T1000 (cell line): ENCODE measurements at places on chromosomes 1 and 21.

DNA sequence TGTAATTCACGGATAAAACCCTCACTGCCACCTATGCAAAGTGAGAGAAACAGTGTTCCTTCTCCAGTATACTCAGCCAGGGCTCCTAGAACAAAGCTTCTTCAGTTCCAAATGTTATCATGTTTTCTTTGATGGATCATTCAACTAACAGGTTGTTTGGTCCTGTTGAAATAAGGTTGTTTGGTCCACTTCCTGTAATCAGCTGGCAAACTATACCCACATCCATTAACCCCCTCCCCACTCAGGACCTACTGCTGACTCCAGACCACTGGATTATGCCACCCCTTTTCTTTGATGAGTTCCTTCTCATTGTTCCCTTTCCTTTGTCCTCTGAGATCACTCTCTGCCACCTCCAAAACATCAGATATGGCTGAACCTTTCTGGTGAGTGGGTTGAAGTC is 267.7 kb upstream of the USP25 start:
- DNase-seq = no peak

GRCh38 chr21:16408280-16408679 is 678.5 kb downstream of the USP25 start:
- no peak for DNase-seq

DNA sequence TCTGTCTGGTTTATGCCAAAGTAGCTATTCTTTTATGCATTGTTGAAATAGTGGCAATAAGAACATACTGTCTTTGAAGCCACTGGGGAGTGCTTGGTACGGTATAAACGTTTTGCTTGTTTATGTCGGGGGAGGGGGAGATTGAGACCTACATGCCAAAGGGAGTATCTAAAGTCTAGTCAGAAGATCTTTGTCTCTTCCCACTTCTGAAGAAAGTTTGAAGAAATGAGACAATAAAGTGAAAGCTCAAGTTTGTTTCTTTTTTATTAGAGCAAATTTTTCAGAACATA is 6.8 kb downstream of the AKIRIN1 start:
- no peak for DNase-seq

DNA sequence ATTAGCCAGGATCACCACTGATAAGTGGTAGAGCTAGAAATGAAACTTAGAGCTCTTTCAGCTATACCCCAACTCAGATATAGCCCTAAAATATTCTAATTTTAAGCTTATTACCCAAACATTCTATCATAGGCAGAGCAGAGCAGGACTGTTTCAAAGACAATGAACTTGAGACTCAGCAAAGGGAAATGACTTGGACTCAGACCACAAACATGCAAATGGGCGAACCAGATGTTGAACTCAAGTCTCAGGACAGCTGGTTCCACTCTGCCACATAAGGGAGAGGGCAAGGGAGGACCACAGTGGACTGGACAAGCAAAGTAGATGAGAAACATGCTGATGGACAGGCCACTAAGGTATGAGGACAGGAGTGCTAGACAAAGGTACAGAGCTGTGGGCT is 315.3 kb downstream of the OMA1 start:
- DNase-seq = no peak

DNA sequence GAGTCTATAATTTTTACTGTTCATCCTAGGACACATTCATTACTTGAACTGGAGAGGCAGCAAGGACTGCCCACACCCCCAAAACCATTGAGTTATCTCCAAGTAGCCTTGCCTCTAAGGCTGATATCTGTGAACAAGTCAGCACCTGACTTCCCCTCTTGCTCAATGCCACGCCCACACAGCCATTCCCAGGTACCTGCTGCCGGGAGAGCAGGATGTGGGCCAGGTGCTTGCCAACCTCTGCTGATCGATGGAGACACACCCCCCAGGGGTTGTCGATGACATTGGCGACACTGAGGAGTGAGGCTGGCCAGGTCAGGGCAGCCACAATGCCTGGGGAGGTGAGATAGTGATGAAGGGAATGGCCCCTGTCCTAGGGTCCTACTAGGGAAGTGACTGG is 60.1 kb downstream of the TMCO4 start:
- DNase-seq = no peak

DNA sequence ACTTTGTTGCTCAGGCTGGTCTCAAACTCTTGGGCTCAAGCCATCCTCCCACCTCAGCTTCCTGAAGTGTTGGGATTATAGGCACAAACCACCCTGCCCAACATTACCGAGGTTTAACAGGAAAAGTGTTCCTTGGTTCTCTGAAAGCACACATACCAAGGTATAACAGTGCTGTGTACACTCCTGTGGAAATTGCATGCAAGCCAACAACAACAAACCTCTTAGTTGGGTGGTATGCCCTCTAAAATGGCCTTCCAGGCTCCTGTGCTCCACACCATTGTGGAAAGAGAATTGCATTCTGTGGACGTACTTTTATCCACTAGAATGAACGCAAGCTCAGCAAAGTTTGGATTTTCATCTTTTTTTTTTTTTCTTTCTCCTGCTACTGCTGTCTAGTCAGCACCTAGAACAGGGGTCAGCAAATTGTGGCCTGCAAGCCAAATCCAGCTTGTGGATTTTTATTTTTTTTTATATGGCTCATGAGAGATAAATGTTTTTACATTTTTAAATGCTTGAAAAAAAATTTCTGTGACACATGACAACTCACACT is 192.2 kb upstream of the TNR start:
- no peak for DNase-seq

DNA sequence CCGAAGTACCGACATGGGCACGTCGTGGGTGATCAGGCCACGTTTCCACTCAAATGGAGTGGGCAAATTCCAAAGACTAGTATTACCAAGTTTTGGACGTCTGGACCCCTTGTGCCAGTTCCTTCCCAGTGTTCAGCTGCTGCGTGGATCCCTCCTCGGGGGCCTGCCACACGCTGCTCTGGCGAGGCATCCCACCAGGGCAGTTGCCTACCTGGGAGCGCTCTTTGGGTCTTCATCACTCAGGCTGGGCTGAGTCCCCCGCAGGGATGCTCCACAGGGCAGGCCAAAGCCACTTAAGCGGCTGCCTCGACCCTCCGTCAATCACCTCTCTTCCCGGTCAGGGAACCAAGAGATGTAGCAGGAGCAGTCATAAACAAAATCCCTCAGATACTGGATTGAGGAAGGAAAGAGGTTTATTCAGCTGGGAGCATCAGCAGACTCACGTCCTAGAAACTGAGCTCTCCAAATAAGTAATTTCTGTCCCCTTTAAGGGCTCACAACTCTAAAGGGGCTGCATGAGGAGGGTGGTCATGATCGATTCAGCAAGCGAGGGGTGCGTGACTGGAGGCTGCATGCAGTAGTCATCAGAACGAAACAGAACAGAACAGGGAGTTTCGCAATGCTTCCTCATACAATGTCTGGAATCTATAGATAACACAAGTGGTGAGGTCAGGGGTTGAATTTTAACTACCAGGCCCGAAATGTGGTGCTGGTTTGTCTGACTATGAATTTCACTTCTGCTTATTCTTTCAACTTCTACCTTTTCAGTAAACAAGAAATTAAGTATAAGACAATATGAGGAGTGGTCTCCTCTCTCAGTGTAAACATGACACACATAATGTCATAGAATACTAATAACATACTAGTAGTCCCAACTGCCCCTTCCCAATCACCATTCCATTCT is 998.6 kb upstream of the NCAM2 start:
- no peak for DNase-seq

GRCh38 chr1:225842074-225842473 is 32.1 kb downstream of the EPHX1 start:
- DNase-seq = no peak

DNA sequence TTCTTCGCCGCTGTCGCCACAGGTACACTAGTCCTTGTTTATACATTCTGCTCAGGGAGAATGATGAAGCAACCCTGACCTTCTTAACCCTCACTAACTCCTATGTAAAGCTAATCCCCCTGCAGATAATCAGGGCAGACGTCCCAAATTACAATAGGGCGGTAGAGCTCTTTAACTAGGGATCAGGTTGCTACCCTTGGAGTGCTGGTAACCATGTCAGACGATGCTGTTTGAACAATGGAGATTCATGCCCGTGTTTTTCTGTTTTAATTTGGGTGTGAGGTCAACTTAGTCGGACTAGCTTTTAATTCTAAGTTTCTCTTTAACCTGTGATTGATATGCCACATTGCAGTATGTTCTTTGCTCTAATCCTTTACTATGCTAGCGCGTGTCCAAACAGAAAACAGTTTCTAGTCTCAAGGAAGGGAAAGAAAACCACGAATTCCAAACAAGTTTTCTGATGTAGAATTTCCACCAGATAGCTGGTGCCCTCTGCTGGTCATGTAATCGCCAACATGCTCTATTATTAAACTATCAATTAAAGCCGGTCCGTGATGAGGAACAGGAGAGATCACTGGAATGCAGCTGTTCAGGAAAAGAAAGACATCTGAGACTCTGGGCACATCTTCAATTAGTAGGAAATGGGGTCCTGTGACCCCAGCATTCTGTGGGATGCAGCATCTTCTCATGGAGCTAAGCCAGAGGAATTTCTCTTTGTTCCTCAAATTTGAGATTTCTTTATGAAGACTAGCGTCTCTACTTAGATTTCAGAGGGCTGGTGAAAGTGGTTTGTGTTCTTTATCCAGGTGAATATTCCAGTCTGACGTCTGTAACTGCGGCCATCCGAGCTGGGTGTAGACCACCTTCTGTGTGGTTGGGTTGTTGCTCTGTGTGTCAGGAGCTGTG is 18.3 kb upstream of the VAMP3 start:
- DNase-seq = peak; percentile 43

GRCh38 chr1:52159033-52159789 is 17.3 kb downstream of the ZFYVE9 start:
- DNase-seq = no peak

DNA sequence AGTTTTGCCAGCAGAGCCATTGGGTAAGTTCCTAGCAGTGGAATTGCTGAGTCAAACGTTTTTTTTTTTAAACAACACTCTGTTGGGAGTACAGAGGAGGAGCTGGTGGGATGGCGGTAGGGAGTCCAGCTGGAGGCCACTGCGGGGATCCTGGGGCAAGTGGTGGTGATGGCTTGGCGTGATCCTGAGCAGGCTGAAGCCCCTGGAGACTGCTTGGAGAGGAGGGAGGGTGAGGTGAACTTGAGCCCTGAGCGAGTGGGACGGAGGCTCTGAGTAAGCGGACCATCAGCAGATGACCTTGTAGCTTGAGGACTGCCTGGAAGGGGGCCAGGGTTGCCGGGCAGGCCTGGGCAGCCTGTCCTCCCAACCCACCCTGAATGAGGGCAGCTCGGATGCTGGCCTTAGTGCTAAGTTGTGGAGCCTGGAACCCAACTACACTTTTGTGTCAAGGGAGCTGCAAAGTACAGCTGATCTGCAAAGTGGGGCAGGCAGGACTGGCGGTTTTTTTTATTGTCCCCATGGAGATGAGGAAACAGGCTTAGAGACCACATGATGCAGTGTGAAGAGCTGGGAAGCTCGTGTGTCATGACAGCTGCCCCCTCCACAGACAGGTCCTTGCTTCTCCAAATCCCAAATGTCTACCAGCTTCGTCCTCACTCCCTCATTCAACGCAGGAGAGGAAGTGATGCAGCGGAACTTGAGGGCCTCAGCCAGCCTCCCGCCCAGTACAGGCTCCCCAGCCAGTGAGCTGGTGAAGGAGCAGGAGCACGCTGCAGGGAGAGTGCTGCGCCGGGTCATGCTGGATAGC is 20.2 kb downstream of the MRPL37 start:
- DNase-seq = peak; percentile 43

DNA sequence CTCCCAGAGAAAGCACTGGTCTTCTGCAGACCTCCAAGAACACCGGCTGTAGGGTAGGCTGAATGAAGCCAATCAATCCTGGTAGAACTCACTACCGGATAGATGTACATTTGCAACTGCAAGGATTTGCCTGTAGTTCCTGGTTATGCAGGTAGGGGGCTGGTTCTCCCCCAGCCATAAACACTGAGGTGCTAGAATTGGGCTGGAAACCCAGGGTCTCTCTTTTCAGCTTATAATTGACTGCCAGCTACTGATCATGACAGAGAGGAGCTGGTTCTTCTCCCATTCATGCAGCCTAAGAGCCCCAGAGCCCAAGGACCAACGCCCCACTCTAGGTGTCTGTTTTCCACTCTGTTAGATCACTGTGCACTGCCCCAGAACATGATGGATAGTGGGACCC is 21.5 kb upstream of the MTARC2 start:
- DNase-seq = no peak

- DNase-seq = peak; percentile 59
These were observed 2.4 kb downstream of the ARID1A start for GRCh38 chr1:26697978-26698849.

GRCh38 chr1:92004129-92004528 is 25.7 kb upstream of the EPHX4 start:
- DNase-seq = no peak

DNA sequence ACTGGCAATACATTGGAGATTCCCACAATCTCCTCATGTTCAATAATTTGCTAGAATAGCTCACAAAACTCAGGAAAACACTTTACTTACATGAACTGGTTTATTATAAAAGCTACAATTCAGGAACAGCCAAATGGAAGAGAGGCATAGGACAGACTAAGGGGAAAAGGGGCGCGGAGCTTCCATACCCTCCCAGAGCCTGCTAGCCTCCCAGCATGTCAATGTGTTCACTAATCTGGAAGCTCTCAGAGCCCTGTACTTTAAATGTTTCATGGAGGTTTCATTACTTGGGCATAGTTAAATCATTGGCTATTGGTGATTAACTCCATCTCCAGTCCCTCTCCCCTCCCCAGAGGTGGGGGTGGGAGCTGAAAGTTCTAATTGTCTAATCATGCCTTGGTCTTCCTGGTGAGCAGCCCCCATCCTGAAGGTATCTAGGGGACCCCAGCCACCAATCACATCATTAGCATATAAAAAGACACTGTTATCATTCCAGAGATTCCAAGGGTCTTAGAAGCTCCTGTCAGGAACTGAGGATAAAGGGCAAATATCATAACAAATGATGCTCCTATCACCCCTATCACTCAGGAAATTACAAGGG is 10.9 kb upstream of the DMRTB1 start:
- DNase-seq = no peak

DNA sequence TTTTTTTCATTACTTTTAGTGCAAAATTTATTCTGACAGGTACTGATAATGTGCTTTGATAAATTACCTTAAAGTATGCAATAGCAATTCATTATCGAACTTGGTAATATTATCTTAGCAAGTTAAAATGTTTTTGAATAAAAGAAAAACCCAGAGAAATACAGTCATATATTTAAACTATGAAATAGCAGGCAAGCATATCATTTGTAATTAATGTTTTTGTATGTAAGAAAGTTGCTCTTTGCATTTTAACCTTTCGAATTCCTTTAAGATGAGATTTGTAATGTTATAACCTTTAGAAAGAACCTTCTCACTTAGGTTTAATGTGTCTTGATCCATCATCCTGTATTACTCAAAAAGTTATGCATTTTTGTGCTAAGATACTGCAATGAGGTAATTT is 585.6 kb downstream of the PTBP2 start:
- no peak for DNase-seq

- no peak for DNase-seq
These were observed 1.5 kb upstream of the RAP1A start for GRCh38 chr1:111618081-111618480.

GRCh38 chr1:18974606-18975005 is 18.1 kb upstream of the IFFO2 start:
- no peak for DNase-seq

GRCh38 chr1:17193222-17194132 is 11.5 kb upstream of the PADI1 start:
- no peak for DNase-seq
